ENCODE measurements at places on chromosomes 5 and 9.

GRCh38 chr5:82312373-82312856 is 34.3 kb upstream of the RPS23 start:
- DNase-seq, result peak; percentile 29

DNA sequence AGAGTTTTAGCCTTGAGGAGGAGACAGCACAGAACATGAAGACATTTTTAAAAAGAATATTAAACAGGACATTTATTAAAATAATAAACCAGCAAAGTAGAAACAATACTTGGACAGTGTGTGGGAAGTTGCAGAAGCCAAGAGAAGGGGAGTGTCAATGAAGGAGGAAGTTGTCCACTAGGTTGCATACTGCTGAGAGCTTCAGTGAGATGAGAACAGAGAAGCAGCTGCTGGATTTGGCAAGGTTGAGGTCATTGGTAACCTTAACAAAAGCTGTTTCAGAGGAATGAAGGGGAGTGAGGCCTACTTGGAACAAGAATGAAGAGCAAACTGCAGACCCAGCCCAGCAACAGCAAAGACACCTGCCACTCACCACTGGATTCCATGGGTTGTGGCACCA is 11.4 kb downstream of the BHMT start:
- DNase-seq, result no peak

- DNase-seq, result no peak
Measured at GRCh38 chr9:135479469-135480052, at the start of gene PPP1R26. Gene PPP1R26 (plus strand): TSS chr9:135479782. CDS start chr9:135484511, 4,729 bp downstream.

GRCh38 chr9:96363175-96363967 is 20.1 kb downstream of the SLC35D2 start:
- no peak for DNase-seq

- no peak for DNase-seq
Measured at GRCh38 chr9:106025453-106025852, 331.1 kb downstream of the TMEM38B start.

DNA sequence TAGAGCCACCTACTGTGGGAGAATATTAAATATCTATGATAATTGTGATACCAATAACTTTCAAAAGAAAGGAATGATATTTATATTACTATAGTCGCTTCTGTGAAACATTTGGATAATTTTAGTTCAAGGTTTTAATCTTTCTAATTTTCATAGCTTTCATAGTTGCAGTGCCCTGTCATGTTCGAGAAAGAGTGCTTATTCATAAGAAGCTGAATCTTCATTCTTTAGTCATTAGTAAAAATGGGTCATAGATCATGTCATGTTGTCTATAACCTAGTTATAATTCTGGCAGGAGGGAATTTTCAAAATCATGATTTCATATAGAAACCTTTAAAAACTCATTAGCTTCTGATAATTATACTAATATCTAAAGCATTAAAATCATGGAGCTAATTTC is 685.6 kb downstream of the CETN3 start:
- DNase-seq, result no peak

DNA sequence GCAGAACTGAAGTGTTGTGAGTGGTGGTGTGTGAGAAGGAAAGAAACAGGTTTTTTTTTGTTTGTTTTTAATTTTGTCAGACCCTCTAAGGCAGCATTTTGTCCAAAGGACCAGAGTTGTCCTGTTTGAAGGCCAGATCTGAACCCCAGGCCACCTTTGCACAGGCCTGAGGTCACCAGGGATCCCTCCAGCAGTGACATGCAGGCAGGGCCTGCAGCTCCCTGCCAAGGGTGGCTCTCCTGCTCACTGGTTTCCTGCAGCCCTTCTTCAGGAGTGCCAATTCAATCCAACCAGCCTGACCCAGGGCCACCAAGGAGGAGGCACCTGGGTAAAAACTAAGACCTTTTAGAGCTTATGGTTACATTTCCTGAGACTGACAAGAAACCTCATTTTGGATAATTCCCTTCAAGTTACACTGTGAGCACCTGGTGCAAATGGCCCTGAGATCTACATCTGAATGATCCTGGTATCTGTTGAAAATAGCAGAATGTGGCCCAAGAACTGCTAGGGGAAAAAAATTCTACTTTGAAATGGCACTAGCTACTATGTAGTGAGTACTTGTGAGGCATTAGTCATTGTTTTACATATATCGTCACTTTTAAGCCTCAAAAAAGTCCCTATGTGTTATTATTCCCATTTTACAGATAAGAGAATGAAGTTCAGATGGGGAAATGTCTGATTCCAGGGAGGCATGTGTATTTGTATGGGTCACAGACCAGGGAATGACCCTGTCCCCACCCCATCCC is 33.5 kb upstream of the SMU1 start:
- DNase-seq, result no peak

- no peak for DNase-seq
Measured at GRCh38 chr9:14203356-14204056, 110.4 kb downstream of the NFIB start.

DNA sequence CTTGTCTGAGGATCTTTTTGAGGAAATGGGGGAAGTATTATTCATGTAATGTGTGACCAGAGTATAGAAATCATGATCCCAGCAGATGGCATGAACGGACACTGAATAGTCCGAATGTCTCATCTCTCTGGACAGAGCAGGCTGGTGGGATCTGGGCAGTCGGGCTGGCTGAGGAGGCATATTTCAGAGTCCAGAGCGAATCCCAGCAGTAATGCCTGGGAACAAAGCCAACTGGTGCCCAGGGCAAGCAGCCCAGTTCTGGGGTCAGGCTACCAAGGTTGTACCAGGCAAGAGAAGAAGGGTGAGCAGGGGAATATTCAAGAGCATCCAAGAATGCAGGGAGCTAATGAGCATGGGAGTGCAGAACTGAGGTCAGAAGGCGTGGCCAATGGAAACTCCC is 306.4 kb downstream of the ZSWIM6 start:
- no peak for DNase-seq

GRCh38 chr9:83596899-83597504 is 25.9 kb upstream of the IDNK start:
- peak; percentile 24 for DNase-seq

DNA sequence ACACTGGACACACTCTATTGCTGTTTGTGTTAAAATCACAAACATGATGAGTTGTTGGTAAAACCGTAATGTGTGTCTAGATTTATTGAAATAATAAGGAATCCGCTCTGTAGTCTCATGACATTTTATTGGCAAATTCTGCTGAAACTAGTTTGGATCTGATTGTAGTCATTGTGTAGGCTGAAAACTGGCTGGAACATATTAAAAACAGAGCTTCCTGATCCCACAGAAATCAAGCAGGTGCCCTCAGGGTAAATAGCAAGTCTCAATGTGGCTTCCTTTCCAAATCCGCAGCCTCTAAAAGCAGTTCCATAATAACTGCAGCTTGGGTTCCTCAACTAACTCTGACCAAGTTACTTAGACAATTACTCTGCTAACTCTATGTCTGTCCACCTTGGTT is 427.5 kb upstream of the KIF2A start:
- DNase-seq, result no peak

DNA sequence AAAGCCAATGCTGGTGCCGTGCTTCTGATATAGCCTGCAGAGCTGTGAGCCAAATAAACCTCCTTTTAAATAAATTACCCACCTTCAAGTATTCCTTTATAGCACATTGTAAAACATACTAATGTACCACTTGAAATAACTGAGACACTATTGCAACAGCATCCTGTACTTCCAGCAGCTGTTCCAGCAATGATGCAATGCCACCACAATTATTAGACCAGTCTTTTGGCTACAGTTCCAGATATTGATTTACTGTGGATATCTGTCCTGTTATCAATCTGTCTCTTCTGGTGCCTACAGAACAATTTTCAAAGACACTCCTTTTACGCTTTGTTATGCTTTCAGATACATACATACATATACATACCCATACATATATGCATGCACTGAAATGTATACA is 567.9 kb downstream of the TAF11L14 start:
- DNase-seq, result no peak

- DNase-seq, result no peak
Measured at GRCh38 chr5:153084511-153084910, 406.0 kb upstream of the GRIA1 start.

DNA sequence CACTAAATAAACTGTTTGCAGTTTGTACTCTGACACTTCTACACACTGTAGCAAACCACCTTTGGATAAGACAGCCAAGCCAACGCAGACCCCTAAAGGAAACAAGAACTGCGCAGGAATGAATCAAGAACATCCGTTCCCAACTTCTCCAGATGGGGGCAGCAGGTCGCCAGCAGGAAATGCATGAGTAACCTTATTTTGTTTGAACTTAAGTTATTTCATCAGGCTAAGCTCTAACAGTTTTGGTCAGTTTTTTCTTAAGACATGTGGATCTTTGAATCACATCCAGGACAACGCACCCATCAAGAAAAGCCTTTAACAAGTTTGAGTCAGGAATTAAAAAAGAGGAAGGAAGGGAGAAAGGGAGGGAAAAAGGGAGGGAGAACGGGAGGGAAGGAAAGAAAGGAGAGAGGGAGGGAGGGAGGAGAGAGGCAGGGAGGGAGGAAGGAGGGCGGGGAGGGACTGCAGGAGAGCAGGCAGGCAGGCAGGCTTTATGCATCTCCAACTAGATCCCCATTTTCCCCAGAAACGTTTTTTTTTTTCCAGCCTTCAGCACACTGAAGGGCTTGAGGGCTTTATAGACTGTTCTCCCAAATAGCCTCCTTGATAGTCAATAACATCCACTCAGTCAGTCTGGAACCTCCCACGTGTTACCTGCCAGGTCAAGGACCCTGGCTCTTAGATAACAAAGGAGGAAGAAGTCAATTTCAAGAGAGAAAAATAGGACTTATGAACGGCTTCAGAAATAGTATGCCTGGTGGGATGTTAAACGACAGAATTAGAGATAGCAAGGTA is 22.2 kb downstream of the BHMT start:
- DNase-seq, result peak; percentile 64

GRCh38 chr9:28774433-28775235 is 1201.4 kb upstream of the C9orf72 start:
- DNase-seq, result no peak

DNA sequence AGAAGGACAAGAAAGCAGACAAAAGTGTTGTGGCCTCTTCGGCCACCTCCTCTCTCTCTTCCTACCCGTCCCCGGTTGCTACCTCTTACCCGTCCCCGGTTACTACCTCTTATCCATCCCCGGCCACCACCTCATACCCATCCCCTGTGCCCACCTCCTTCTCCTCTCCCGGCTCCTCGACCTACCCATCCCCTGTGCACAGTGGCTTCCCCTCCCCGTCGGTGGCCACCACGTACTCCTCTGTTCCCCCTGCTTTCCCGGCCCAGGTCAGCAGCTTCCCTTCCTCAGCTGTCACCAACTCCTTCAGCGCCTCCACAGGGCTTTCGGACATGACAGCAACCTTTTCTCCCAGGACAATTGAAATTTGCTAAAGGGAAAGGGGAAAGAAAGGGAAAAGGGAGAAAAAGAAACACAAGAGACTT is 2.4 kb downstream of the EGR1 start:
- no peak for DNase-seq

DNA sequence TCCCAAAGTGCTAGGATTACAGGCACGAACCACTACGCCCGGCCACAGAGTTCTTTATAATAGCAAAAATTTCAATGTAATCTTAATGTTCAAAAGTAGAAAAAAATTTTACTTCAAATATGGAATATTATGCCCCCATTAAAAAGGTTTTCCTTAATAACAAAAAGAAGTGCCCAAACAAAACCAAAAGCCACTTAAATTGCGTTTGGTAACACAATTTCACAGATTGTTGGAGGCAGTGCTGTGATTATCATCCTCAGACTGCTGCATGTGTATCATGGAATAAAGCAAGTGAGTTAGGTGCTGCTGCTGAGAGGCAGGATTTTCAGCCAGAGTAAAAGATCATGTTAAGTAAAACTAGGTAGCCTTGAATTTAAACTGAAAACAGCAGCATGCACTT is 132.7 kb downstream of the COL23A1 start:
- no peak for DNase-seq

DNA sequence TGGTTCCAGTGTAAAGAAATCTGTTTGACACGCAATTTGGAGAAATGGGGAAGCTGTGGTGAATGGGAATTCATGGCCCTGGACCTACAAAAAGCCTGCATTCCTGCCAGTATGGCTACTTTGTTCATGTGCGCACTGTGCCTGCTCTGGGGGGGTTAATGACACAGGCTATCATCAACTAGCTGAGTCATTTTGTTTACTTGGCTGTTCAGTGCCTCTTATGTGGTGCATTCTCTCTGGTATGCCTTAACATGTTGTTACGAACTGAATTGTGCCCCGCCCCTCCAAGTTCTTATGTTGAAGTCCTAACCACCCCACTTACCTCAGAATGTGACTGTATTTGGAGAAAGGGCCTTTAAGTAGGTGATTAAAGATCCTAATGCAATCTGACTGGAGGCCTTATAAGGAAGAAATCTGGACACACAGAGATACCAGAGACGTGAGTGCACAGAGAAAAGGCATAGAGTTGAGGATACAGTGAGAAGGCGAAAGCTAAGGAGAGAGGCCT is 20.4 kb upstream of the UBAP1 start:
- no peak for DNase-seq

DNA sequence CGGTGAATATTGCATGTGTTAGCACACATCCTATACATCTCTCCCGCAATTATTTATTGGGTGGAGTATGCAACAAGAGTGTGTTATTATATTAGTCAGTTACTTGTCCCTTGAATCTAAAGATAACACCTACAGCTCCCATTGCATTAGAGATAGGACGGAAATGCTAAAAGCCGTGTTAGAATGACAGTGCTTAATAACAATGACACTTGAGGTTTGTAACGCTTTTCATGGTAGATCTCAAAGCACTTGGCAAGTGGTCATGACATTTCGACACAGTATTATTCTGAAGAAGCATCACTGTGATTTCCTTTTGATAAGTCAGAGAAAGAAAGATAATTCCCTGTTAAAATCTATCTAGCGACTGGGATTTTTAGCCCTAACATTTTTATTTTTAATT is 33.4 kb upstream of the TRIO start:
- DNase-seq, result no peak

DNA sequence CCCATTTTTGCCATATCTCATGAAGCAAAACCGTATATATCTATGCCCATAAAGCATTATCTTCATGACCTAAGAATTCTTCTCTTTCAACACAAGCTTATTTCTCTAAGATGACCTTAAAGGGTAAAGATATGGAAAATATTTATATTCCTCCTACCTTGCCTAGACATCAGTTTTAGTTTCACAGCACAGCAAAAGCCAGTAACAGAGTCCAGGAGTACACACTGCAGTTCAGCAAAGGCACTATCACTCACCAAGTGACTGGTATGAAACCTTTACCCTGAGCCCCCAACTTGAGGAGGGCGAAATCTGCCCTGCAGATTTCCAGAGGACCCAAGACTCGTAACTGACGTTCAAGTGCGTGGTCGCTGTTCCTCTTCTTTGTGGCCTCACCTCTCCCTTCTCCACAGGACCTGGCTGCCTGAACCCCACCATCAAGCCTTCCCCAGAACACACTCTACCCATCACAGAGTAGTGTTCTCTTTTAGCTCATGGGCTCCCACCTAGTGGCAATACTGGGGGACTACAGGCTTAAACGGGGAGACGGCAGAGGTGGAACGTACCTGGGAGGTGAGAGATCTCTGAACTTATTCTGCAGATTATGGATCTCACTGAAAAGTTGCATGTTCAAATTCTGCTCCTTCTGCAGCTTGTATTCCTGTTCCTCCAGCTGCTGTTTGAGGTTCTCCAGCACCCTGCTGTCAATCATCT is 141.0 kb downstream of the CDK5RAP2 start:
- DNase-seq, result no peak

GRCh38 chr5:148993283-148993936 is 69.5 kb downstream of the SH3TC2 start:
- DNase-seq, result no peak

GRCh38 chr5:83911367-83911919 is 190.8 kb upstream of the HAPLN1 start:
- DNase-seq, result no peak
